Peyer's patch (tissue), 4 donors: ENCODE measurements at places on chromosomes 7 and 10. TPM values are rescaled to one million over a fixed set of nuclear protein-coding genes. Genes with fewer than 3 reads are reported as not detected.

GRCh38 chr7:142579946-142580345 is 169.3 kb upstream of the PRSS1 start:
- H3K36me3 ChIP-seq, result no peaks in the 10 kb centered on the region
- H3K27me3 ChIP-seq, result no peaks in the 10 kb centered on the region
- no peak overlapping the region for H3K27ac ChIP-seq
- H3K4me3 ChIP-seq, result no peak overlapping the region

DNA sequence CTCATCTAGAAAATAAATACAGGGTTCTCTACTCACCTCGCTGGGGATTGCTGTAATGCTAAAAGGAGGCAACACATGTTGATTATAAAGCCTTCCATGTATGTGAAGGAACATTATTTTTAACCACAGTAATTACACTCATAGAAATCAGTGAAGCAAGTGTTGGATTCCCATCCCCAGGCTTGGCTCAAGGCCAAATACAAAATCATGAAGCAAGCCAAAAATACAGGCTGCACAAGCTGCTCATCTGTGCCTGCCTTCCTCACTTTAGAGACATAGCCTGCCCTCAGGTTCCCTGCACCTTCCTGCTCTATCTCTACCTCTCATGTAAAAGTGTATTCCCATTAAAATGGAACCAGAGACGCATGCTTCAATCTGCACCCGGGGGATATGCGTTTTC is 1077.1 kb upstream of the C7orf33 start:
- H3K27ac ChIP-seq, result no peak overlapping the region
- no peaks in the 10 kb centered on the region for H3K4me1 ChIP-seq
- no peaks in the 10 kb centered on the region for H3K36me3 ChIP-seq

ZNF716 gene
- total RNA-seq, result not detected

DNA sequence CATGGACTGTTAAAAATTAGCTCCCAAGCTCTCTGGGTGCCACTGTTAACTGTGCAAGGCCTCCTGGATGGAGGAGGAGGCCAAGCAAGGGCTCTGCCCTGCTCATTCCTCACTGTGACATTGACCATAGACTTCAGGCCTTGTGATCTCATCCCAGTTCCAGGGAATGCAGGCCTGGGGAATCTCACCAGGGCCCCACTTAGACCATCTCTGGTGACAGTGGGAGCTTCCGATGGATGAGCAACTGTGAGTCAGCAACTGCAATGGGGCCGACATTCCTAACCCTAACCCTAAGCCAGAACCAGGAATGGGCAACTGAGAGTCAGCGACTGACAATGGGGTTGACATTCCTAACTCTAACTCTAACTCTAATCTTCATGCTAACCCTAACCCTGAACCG is 50.4 kb upstream of the MSMB start:
- no peak overlapping the region for H3K4me3 ChIP-seq
- no peaks in the 10 kb centered on the region for H3K27me3 ChIP-seq
- no peak for DNase-seq

- H3K36me3 ChIP-seq, result no peaks in the 10 kb centered on the region
- no peak overlapping the region for H3K27ac ChIP-seq
- H3K27me3 ChIP-seq, result no peaks in the 10 kb centered on the region
- no peak overlapping the region for H3K4me3 ChIP-seq
- no peak for DNase-seq
- no peaks in the 10 kb centered on the region for H3K4me1 ChIP-seq
Measured at GRCh38 chr10:69938541-69938991, 114.1 kb upstream of the MACROH2A2 start.

SPDYE5 gene
- not detected for total RNA-seq

GRCh38 chr7:74475243-74475986 is 21.7 kb downstream of the GTF2IRD1 start:
- no peak overlapping the region for H3K4me3 ChIP-seq
- peaks cover 13% of the 10 kb centered on the region for H3K4me1 ChIP-seq
- H3K27me3 ChIP-seq, result no peaks in the 10 kb centered on the region
- no peak overlapping the region for H3K27ac ChIP-seq

FGFR2 gene
- total RNA-seq, result 12.9 TPM

METTL27 gene
- total RNA-seq, result 20.4 TPM

- H3K27me3 ChIP-seq, result no peaks in the 10 kb centered on the region
- DNase-seq, result no peak
- no peaks in the 10 kb centered on the region for H3K4me1 ChIP-seq
- H3K4me3 ChIP-seq, result no peak overlapping the region
- no peaks in the 10 kb centered on the region for H3K36me3 ChIP-seq
Measured at GRCh38 chr7:93475811-93476210, 98.7 kb downstream of the CALCR start.
